ENCODE measurements at places on chromosomes 2 and 18.

- no peak overlapping the region for H3K4me3 ChIP-seq
- H3K4me1 ChIP-seq: no peaks in the 10 kb centered on the region
- no peaks in the 10 kb centered on the region for H3K27me3 ChIP-seq
- no peak overlapping the region for H3K27ac ChIP-seq
These were observed 48.4 kb upstream of the TBR1 start for GRCh38 chr2:161367675-161368074.

DNA sequence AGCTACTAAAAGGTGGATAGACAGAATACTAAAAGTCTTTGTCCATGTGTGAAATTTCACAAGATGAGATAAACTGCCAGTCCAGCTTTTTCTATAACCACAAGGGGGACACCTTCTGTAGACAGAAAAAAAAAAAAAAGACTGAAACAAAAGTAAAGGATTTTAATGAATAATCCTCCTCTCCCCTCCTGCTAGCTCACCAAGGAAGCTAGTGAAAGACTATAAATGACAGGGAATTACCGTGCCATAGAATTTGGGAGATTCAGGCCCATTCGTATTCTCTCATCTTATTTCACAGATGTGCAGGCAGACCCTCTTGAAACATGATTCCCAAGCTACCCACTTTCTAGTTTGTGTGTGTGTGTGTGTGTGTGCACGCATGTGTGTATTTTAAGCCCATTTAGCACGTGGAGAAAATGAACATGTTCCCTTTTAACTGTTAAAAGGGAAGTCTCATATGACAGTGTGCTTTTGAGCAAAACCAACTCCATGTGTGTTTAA is 36.3 kb upstream of the SLC8A1 start:
- no peaks in the 10 kb centered on the region for H3K27me3 ChIP-seq
- H3K36me3 ChIP-seq: no peaks in the 10 kb centered on the region

- H3K27me3 ChIP-seq: no peaks in the 10 kb centered on the region
- no peaks in the 10 kb centered on the region for H3K4me1 ChIP-seq
- H3K27ac ChIP-seq: no peak overlapping the region
- H3K36me3 ChIP-seq: no peaks in the 10 kb centered on the region
These were observed 7.3 kb upstream of the MATN3 start for GRCh38 chr2:20019747-20020146.

GRCh38 chr18:59787998-59788790 is 91.0 kb upstream of the CCBE1 start:
- no peak overlapping the region for H3K4me3 ChIP-seq
- H3K36me3 ChIP-seq: no peaks in the 10 kb centered on the region
- no peaks in the 10 kb centered on the region for H3K4me1 ChIP-seq
- no peaks in the 10 kb centered on the region for H3K27me3 ChIP-seq

- no peaks in the 10 kb centered on the region for H3K27me3 ChIP-seq
- no peaks in the 10 kb centered on the region for H3K36me3 ChIP-seq
- no peak within 1 kb of the TSS for H3K4me3 ChIP-seq
- no peaks in the 10 kb centered on the region for H3K4me1 ChIP-seq
- no peak for DNase-seq
- no peak within 1 kb of the TSS for H3K27ac ChIP-seq
These were observed at the start of gene AKAIN1 for GRCh38 chr18:5197032-5197434. AKAIN1 (minus strand) TSS chr18:5197257; CDS start chr18:5197053, 204 bp downstream.

GRCh38 chr2:120976501-120977307 is 241.0 kb downstream of the GLI2 start:
- H3K27me3 ChIP-seq: 0 out of 2 replicates have a peak, but pooled peaks cover 6% of the 10 kb centered on the region
- no peaks in the 10 kb centered on the region for H3K36me3 ChIP-seq
- no peak for DNase-seq
- no peak overlapping the region for H3K27ac ChIP-seq

DNA sequence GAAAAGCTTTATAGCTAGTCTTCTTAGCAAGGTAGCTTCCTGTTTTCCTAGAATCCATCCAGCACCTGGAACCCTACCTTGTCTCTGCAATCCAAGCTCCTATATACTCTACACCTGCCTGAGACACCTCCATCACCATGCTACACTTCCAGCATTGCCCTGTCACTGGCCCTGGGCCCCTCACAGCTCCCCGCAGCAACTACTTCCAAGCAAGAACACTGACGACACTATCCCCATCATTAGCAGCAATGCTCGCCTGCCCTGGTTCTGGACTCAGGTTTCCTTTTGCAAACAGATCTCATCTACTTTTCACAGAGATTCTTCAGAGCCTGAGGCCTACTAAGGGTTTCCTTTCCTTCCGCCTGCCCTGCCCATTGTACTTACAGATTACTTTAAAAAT is 121.1 kb downstream of the DTNB start:
- no peak for DNase-seq
- no peaks in the 10 kb centered on the region for H3K27me3 ChIP-seq
- peaks cover 2% of the 10 kb centered on the region for H3K4me1 ChIP-seq
- H3K27ac ChIP-seq: no peak overlapping the region
- no peaks in the 10 kb centered on the region for H3K36me3 ChIP-seq

DNA sequence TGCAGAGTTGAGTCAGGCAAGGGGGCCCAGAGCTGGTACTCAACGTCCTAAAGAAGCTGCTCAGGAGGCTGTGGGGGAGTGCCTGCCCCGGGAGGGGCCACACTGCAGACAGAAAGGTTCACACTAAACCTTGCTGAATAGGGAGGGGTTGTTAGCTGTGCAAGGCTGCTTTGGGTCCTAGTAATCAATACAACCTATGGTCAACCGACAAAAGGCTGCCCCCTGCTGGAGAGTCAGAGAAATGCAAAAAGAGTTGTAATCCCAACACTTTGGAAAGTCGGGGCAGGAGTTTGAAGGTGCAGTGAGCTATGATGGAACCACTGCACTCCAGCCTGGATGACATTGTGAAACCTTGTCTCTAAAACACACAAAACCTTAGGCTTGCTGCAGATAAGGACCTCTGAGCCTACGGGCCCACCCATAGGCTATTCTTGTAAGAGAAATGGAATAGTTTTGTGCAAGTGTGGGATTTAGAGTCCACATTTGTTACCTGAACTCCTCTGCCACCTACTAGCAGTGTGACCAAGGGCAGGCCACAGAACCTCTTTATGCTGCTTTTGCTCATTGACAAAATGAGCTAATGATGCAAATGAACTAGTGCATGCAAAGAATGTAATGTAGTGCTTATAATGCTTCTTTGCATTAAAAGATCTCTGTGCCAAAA is 81.5 kb downstream of the PRPF40A start:
- H3K27me3 ChIP-seq: no peaks in the 10 kb centered on the region
- peak; percentile 51 for DNase-seq
- H3K36me3 ChIP-seq: no peaks in the 10 kb centered on the region
- H3K27ac ChIP-seq: no peak overlapping the region
- no peaks in the 10 kb centered on the region for H3K4me1 ChIP-seq

- H3K27ac ChIP-seq: no peak overlapping the region
- no peak overlapping the region for H3K4me3 ChIP-seq
- no peaks in the 10 kb centered on the region for H3K36me3 ChIP-seq
- no peak for DNase-seq
These were observed 135.0 kb downstream of the INHBB start for GRCh38 chr2:120480903-120481445.

DNA sequence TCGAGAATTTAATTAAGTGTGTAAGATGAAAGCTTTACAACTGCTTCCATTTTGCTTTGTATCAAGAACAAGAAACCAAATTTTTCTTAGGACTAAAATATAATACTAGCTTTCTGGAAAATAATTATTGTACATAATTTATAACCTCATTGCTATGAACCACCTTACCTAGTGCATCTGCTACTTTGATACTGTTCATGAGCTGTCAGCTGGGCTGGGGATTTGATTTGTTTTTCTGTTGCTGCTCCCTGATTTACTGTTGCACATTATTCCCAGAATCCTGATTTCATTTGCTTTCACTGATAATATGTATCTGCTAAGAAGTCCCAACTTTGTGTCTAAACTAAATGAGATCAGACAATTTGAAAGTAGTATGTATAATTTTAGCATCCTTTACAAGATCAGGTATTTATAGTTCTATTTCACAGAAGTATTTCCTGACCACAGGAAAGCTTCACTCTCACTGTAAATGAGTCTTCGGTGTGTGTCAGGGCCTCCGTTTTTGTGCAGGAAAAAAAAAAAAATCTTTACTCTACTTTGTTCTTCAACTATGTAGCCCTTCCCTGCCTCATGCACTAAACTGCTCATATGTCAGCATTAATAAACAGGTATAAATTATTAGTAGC is 105.6 kb upstream of the CCDC150 start:
- no peaks in the 10 kb centered on the region for H3K36me3 ChIP-seq
- no peak overlapping the region for H3K4me3 ChIP-seq
- peak; percentile 50 for DNase-seq
- H3K27ac ChIP-seq: no peak overlapping the region

DNA sequence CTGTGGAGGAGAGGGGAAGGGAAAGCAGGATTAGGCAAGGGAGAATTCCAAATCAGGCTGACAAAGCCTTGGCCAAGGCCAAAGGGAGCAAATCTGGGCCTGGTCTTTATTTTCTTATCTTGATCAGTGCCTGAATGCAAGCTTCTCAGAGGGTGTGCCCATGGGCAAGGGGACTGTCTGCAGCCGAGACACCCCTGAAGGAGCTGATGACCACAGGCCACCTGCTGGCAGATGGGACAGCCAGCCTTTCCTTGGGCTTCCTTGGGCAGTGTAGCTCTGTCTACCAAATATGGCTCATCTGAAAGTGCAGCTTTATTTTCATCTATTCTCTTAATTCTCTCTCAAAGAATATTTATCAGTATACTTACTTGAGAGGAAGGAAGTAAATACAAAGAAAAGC is 117.0 kb downstream of the PKP4 start:
- no peaks in the 10 kb centered on the region for H3K36me3 ChIP-seq
- H3K27ac ChIP-seq: no peak overlapping the region
- no peak overlapping the region for H3K4me3 ChIP-seq
- no peak for DNase-seq

DNA sequence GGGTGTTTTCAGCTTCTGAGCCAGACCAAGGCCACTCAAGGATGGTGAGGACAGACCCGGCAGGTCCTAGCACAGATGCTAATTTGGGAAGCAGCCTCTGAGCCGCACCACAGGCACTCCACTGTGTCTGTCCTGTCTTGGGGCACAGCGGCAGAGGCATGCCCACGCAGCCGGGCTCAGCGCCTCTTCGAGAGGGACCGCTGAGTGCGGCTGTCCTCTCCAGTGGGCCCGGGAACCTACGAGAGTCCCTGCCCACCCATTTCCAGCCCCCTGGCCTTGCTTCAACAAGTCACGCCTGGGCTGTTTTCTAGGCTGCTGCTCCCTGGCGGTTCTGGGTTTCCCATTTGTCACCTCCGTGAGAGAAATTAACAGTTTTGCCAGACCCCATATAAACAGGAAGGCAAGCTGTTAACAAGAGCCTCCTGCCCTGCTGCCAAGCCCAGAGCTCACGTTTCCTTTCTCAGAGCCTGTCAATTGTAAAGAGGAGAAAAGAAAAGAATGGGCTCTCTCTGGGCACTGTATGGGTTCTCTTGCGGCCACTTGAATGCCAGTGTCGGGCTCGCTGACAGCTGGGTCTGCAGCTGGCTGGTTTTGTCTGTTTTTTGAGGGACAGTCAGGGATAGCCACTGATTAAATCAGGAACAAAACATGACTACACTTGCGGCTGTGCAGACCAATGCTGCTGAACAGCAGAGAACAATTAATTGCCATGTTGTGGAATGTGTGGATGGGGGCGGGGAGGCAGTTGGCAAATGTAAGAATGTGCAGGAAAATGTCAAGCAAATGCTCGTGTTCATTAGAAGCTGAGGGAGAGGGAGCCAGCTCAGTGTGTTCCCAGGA is 30.6 kb downstream of the TMEM17 start:
- no peaks in the 10 kb centered on the region for H3K27me3 ChIP-seq
- no peak overlapping the region for H3K4me3 ChIP-seq
- DNase-seq: no peak
- no peaks in the 10 kb centered on the region for H3K4me1 ChIP-seq
- no peak overlapping the region for H3K27ac ChIP-seq
- H3K36me3 ChIP-seq: no peaks in the 10 kb centered on the region

GRCh38 chr2:61750624-61751023 is 103.2 kb downstream of the FAM161A start:
- H3K27me3 ChIP-seq: no peaks in the 10 kb centered on the region
- no peaks in the 10 kb centered on the region for H3K36me3 ChIP-seq
- no peak for DNase-seq

- H3K27ac ChIP-seq: no peak overlapping the region
- H3K4me3 ChIP-seq: no peak overlapping the region
- H3K36me3 ChIP-seq: no peaks in the 10 kb centered on the region
- no peaks in the 10 kb centered on the region for H3K27me3 ChIP-seq
- H3K4me1 ChIP-seq: no peaks in the 10 kb centered on the region
These were observed 58.8 kb downstream of the C2orf74 start for GRCh38 chr2:61220768-61221167.

- H3K4me3 ChIP-seq: no peak overlapping the region
- no peak overlapping the region for H3K27ac ChIP-seq
- no peaks in the 10 kb centered on the region for H3K27me3 ChIP-seq
- H3K4me1 ChIP-seq: peaks cover 6% of the 10 kb centered on the region
- no peak for DNase-seq
These were observed 50.7 kb upstream of the ACAA2 start for GRCh38 chr18:49863769-49864621.

DNA sequence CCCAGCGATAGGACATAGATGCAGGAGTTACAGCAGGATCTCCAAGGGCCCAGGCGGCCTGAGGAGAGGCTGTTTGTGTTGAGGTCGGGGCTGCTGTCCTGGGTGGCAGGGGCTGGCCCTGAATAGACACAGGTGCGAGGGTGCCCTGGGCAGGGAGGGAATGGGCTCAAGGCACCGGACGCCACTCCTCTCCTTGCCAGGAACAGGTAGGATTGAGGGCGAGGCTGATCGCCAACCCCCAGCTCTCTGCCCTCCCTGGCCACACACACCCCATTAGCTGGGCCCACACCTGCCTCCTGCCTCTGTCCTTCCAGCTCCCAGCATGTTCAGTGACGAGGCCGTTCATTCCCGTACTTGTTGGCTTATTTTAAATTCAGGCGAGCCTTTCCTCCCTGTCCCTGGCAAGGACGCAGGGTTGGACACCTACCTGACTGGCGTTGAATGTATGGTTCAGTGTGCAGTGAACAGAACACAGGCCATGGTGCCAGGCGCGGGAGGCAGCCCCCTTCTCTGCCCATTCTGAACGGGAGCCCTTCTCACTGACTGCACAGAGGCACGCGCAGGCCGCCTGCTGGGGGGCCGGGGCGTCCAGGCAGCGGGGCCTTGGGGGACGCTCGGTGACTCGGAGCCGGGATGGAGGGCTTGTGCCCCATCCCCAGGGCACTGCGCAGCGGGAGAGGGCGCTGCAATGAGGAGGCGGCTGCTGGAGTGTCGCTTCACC is 41.3 kb upstream of the SNED1 start:
- H3K36me3 ChIP-seq: no peaks in the 10 kb centered on the region
- no peaks in the 10 kb centered on the region for H3K4me1 ChIP-seq
- H3K27me3 ChIP-seq: peaks cover 71% of the 10 kb centered on the region
- H3K27ac ChIP-seq: no peak overlapping the region
- no peak for DNase-seq

DNA sequence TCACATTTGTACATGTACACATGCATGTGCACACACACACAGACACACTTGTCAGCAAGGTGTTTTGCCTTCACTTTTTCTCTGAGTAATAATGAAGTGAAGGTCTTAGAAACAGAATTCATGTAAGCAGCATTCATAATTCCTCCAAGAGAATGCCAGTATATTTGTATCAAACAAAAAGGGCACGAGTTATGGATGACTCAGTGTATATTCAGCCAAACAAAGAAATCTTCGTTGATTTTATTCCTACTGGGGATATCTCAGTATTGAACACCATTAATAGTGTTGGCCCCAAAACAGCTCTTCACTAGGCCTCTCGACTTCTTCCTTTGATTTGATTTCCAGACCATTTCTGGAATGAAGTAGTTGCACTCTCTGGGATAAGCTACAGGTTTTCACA is 125.3 kb downstream of the PIK3C3 start:
- no peak for DNase-seq
- H3K27ac ChIP-seq: no peak overlapping the region
- H3K36me3 ChIP-seq: no peaks in the 10 kb centered on the region
- H3K27me3 ChIP-seq: no peaks in the 10 kb centered on the region
- no peak overlapping the region for H3K4me3 ChIP-seq
- no peaks in the 10 kb centered on the region for H3K4me1 ChIP-seq

Measured in MM.1S (cell line).